ENCODE measurements at places on chromosomes 2 and 18.

DNA sequence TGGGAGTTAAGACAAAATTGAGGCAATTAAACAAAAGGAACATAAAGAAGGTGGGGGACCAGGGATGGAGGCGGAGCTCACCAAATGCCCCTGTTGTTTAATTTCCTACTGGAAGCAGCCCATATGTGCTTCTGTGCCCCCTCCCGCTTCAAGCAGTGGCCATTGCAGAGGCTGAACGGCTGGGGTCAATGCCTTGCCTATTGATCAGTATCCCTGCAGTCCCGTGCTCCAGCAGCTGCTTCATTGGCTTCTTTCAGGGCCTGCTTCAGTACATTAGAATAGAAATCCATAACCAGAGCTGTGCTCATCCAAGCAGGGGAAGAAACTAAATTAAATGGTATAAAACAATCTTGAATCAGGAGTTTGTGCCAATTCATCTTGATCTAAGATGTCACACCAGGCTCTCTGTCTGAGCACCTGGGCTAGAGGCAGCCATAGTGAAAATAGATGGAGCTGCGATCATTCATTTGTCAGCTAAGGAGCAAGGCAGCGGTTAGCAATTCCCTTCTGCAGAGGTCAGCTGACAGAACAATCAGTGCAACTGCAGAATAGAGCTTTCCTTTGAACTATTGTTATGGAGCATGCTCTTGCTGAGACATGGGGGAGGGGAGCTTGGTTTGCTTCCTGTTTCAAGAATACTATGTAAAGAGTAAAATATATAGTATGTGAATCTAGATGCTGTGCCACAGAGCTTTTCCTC lies 222.4 kb downstream of the WDR7 start:
- H3K4me3 ChIP-seq: no peak overlapping the region
- no peak overlapping the region for H3K27ac ChIP-seq
- H3K36me3 ChIP-seq: no peaks in the 10 kb centered on the region
- H3K27me3 ChIP-seq: no peaks in the 10 kb centered on the region
- no peak for DNase-seq
- no peaks in the 10 kb centered on the region for H3K4me1 ChIP-seq

GRCh38 chr2:98743835-98744234 lies 12.9 kb upstream of the MGAT4A start:
- no peak overlapping the region for H3K27ac ChIP-seq
- no peak for DNase-seq
- H3K27me3 ChIP-seq: no peaks in the 10 kb centered on the region
- no peaks in the 10 kb centered on the region for H3K36me3 ChIP-seq
- peaks cover 8% of the 10 kb centered on the region for H3K4me1 ChIP-seq

GRCh38 chr2:95390272-95390880 lies 12.1 kb upstream of the FAHD2A start:
- peak; percentile 83 for DNase-seq
- H3K4me1 ChIP-seq: no peaks in the 10 kb centered on the region
- peak overlapping the region; percentile 95 for H3K27ac ChIP-seq
- H3K4me3 ChIP-seq: no peak overlapping the region
- H3K27me3 ChIP-seq: no peaks in the 10 kb centered on the region

DNA sequence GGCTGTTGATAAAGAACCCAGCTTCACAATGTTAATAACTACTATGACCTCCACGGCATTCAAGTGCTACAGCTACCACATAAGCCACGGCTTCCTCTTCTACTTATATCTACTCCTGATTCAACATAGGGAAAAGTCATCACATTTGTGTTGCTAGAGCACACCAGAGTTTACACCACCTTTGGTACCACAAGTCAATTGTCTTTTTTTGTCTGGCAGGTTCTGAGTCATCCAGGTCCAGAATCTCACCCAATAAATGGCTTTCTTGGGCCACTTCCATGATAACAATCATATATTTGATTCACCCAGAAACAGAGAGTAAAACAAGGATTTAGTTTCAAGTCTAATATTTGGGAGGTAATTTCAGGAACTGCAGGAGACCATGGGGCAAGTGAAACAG lies 480.2 kb downstream of the TMX3 start:
- H3K27ac ChIP-seq: no peak overlapping the region
- H3K4me3 ChIP-seq: no peak overlapping the region
- H3K36me3 ChIP-seq: no peaks in the 10 kb centered on the region
- no peak for DNase-seq
- H3K4me1 ChIP-seq: no peaks in the 10 kb centered on the region

DNA sequence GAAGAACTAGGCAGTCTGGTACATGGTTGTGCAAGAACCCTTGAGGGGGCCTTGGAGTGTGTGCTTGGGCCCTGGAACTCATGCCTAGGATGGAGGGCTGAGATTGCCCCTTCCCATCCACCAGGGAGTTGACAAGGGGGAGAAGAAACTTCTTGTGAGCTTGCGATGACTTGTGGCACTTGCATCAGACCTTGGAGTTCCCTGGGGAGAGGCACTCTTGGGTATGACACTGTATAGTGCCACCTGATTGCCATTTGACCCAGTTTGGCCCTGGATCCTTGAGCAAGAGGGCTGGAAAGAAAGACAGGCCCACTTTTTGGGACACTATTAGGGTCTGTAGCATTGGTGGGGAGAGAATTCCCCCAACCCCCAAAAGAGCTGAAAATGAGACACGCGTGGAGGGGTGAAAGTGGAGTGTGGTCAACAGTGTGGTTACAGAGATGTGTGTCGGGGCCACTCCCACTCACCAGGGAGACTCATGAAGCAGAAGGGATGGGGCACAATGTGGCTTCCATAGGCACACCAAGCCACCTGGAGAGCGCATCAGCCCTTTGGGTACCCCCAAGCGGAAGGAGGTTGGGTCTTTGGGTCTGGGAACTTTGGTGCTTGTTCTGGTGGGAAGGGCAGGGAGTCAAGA lies 101.3 kb downstream of the MSH2 start:
- no peak overlapping the region for H3K4me3 ChIP-seq
- no peaks in the 10 kb centered on the region for H3K27me3 ChIP-seq
- H3K4me1 ChIP-seq: peaks cover 4% of the 10 kb centered on the region
- H3K27ac ChIP-seq: no peak overlapping the region
- no peaks in the 10 kb centered on the region for H3K36me3 ChIP-seq
- no peak for DNase-seq
